Omental fat pad (tissue), 4 donors: ENCODE measurements at places on chromosomes 7 and 10.

DNA sequence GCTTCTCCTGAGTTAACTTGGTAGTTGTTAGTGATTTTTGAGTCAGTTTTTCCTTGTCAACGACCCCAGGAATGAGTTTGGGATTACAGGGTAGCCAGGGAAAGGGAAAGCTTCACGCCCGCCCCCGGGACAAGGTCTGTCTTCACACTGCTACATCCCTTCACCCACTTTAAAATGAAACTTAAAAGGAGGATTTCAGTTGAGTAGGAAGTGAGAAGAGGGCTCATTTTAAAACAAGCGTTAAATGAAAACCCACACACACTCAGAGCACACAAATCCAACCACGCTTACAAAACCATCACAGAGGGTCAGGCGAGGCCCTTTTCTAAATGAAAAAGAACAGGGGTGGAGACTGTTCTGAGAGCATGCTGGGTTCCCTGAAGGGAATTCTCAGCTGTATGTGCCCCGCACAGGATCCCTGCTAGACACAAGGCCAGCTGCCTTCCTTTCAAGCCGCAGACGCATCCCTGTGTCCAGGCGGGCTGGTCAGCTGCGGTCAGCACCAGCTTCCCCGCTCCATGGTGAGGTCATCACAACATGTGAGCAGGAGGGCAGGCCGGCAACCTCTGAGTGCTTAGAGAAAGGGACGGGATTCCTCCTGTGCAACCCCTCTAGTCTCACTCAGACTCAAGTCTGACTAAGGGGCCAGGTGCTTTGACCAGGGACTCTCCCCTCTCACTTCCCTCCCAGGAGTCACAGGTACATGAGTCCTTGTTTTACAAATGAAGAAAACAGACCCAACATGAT lies 111.8 kb downstream of the EGFR start:
- DNase-seq: peak; percentile 54

DNA sequence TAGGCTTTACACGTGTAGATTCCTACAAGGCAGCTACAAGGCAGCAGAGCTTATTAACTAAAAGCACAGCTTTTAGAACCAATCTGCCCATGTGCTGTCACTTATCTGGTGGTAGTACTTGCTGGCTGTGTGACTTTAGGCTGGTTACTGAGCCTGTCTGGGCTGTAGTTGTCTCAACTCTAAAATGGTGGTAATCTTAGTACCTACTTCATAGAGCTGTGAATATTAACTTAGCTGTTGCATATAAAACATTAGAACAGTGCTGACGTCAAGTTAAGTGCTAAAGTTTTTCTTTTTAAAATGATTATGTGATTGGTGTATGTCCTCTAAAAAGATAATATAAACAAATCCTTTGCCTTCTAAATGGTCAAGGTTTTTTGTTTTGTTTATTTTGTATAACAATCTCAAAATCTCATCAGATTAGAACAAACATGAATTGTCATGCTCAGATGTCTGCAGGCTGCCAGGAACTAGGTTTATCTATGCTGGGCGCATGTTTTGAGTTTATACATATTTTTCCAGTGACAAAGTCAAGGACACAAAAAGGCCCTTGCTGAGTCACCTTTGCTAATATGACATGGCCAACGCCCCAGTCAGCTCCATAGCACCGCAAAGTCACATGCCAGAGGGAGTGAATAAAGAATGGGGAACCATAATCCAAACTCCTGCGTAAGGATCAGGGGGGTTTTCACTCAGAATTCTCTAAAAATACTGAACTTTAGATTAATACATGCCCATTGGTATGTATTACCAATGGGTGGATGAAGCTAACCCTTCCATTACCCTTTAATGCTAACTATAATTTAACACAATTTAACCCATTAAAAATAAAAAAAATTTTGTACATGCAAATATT lies 39.8 kb upstream of the ARL4A start:
- no peak for DNase-seq

GRCh38 chr7:2504128-2504888 lies 15.3 kb upstream of the LFNG start:
- no peak for DNase-seq

- DNase-seq: no peak
These were observed 47.7 kb downstream of the VWC2 start for GRCh38 chr7:49821181-49821580.

DNA sequence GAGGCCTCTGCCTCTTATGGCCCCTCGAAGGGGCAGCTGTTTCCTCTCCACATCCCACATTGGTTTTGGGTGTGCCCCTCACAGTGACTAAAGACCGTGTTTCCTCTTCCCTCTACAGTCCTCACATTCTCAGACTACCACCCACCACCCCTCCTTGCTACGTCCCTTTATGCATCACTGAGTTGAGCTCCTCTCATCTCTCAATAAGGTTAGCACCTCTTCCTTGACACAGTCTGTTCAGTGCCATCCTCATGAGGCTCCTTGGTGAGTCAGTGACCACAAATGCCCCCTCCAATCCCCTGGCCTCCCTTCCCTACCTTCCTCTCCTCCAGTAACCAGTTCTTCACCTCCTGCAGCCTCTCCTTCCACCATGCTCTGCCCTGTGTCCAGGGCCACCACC lies 239.1 kb upstream of the MYO3A start:
- no peak for DNase-seq

DNA sequence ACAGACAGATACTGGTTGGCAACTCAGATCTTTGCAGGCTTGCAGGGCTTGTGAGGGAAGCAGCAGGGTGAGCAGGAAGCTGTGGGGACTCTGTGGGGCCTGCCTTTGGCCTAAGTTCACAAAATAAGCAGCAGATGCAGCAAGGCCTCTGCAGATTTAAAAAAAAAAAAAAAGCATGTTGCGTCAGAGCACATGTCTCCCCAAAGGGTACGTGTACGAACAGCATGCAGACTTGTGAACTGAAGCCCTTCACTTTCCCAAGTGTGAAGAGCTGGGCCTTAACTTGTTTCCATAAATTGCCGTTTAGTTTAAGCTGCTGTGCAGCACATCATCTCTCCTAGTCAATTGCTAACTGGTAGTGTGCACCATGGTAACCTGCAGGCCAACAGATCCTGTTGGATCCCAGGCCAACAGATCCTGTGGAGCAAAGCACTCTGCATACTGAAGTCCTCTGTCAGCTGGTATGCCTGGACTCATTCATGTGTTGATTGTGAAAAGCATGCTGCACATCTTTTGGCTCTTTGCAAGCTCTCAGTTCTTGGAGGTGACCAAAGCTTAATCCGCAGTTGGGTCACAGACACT lies 10.8 kb upstream of the XPNPEP1 start:
- DNase-seq: no peak

GRCh38 chr10:3249307-3249889 lies 76.8 kb upstream of the PITRM1 start:
- no peak for DNase-seq

GRCh38 chr7:45132708-45133320 lies 21.3 kb upstream of the TBRG4 start:
- DNase-seq: no peak

- DNase-seq: no peak
These were observed 31.8 kb downstream of the EPDR1 start for GRCh38 chr7:37952240-37952639.

GRCh38 chr10:103859161-103860086 lies 4.0 kb upstream of the SH3PXD2A start:
- no peak for DNase-seq

- no peak for DNase-seq
These were observed 4.0 kb downstream of the SFMBT2 start for GRCh38 chr10:7406712-7407333.

DNA sequence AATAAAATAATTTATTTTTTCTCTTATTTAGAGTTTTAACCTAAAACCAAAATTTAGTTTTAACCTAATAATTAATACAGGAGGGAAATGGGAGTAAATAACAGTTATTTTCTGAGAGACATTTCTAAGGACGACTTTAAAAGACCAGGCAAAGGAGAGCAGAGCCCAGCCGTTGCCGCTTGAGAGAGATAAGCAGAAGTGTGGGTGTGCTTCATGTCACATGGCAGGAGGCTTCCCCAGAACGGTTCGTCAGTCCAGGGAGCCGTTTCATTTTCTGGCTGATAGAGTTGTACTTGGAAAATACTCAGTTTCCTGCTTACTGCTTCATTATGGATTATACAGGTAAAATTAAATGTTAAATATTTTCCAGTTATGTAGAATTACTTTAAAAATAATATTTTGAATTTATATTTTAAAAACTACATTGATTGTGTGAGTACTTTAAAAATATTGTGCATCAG lies 61.4 kb downstream of the ST7 start:
- no peak for DNase-seq

GRCh38 chr7:97851683-97852082 lies 20.5 kb downstream of the ASNS start:
- no peak for DNase-seq

GRCh38 chr10:21919117-21919516 lies 84.4 kb downstream of the DNAJC1 start:
- no peak for DNase-seq

DNA sequence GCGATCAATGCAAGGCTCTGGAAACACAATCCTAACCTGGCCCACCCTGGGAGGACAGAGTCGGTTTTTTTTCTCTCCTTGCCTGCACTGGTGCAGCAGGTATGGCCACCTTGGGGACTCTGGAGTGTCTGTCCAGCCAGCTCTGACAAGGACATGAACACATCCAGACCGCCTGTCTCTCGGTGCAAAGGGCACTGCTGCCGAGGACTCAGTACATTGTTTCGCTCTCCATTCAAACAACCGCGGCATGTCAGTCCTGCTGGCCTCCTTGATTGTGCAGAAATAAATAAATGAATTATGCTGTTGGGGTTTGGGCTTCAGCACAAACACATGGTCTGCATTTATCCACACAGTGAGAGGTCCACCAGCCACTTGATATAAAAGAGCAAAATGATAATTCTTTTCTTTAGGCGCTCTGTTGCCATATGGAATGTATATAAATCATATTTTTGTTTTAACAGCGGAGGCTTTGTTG lies 565.2 kb downstream of the KCNMA1 start:
- no peak for DNase-seq

- DNase-seq: no peak
These were observed 342.3 kb upstream of the BMPER start for GRCh38 chr7:33562996-33563395.

DNA sequence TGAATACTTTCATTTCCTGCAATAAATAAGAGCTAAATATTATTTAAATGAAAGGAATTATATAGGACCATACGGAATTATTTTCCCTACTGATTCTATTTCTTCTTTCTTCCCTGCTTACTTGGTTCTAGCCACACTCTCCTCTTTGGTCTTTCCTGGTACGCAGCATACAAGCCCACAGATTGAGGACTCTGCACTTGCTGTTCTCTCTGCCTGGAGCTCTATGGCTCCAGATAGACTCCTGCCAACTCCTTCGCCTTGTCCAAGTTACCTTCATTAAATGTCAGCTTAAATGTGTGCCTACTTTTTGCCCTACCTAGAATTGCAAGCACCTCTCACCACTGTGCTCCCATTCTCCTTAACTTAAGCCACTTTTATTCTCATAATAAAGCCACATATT lies 203.4 kb downstream of the MDFIC start:
- no peak for DNase-seq

DNA sequence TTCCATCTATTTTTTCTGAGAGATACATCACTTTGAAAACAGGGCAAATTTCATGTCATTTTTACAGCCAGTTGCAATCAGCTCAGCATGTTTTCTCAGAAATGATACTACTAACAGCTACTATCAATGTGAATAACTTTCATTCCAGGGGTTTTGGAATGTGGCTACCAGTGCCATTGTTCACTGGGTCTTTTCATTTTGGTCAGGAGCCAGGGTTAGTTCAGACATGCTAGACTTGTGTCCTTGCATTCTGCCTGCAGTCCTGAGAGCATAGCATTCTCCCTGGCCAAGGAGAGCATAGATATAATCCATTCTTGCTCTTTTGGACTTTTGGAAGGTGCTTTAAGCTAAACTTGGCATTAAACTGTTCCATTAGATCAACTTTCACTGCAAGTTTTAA lies 160.9 kb upstream of the NEBL start:
- no peak for DNase-seq

DNA sequence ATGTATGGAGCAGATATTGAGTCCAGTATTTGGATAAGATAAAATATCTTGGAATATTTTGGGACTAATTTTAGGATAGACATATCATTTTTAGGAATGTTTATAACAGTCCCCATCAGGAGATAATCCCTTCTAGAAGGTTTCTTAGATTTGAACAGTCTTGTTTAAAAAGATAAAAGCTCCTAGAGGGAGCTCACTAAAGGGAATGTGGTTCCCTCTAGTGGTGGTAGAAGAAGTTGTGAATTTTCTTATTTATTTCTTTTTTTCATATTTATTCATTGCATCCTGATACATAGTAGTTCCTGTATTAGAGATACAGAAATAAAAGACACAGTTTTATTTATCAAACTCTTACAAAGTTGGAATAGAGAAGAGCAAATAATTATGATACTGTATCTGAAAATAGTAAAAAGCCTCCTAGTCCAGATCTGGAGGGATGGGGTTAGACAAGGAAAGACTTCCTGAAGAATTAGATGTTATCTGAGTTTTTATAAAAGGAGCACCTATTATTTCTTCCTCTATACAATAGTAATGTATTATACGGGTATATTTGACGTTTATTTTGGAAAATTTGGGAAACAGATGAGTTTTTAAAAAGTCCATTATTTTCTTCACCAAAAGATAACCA lies 24.5 kb upstream of the KLF14 start:
- no peak for DNase-seq

DNA sequence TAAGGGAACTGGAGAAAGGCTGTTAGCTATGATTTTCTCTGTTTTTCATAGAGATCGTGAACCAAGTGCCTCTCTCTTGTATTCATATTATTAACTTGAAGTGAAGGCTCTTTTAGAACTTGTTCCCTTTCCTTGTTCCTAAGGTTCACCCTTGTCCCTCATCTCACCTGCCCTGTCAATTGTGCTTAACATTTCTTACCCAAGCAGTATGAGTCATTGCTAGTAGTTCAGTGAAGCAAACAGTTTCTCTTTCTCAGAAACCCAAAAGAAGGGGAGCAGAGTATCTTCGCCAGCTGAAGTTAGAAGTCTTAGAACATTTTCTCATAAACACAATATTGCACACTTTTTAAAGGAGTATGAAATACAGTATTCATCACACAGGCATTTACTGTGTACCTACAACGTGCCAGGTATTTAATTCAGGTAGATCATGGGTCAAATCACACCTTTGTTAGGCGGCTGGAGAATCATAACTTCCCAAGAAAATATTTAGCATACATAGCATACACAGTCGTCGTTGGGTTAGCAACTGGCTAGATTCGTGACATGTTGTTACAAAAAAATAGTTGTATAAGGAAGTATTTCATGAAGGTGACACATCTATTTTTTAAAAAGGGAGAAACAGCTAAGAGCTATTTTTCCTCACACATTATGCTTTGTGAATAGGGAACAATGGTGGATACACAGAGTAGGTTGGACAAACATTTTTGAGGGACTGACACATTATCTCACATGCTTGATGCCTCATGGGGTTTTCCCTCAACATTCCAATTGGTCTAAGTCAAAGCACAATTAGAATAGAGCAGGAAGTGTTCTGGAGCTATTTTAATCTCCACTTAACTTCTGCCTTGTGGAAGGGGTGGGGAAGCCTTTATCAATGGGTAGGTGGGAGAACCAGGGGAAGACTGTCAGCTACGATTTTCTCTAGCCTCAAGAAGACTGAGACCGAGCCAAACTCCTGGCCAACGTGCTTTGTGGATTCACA lies 13.2 kb downstream of the HDAC9 start:
- DNase-seq: no peak

GRCh38 chr7:128404143-128404681 lies 5.6 kb downstream of the IMPDH1 start:
- no peak for DNase-seq

GRCh38 chr10:27771231-27771630 lies 25.6 kb upstream of the MKX start:
- DNase-seq: no peak

- no peak for DNase-seq
These were observed 10.0 kb upstream of the CPXM2 start for GRCh38 chr10:123901621-123902020.

GRCh38 chr10:102406815-102407214 lies 11.3 kb downstream of the NFKB2 start:
- no peak for DNase-seq
